ENCODE measurements at places on chromosomes 5 and 9. TPM values are rescaled to one million over a fixed set of nuclear protein-coding genes. Genes with fewer than 3 reads are reported as not detected.

Gene PRDM12
- total RNA-seq: not detected

Gene NIPAL4
- 3.3 TPM for total RNA-seq

Gene CCDC152
- 3.2 TPM for total RNA-seq

Gene PTBP3
- 29.5 TPM for total RNA-seq

Gene TMEM252
- not detected for total RNA-seq

Gene AFAP1L1
- 14.0 TPM for total RNA-seq

Gene RXRA
- 68.4 TPM for total RNA-seq

Gene GDF9
- total RNA-seq: not detected

DNA sequence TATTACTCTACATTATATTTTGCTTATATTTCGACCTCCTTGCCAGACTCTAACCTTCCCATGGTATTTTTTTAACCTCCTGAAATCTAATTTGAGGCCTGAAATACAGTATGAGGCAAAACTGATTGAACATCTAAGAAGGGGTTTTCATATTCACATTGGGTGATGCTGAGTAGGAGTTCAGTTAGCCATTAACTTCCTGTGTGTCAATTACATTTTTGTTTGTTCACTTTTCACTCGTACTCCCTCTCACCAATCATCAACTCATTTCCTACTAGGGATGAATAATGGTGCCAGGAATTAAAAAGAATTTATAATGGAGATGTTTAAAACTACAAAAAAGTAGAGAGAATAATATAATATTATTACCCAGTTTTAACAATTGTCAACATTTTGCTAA is 27.6 kb upstream of the GLRA1 start:
- no peaks in the 10 kb centered on the region for H3K4me1 ChIP-seq
- H3K27me3 ChIP-seq: no peaks in the 10 kb centered on the region
- no peaks in the 10 kb centered on the region for H3K36me3 ChIP-seq
- no peak for DNase-seq
- no peak overlapping the region for H3K4me3 ChIP-seq

- no peaks in the 10 kb centered on the region for H3K36me3 ChIP-seq
- H3K27ac ChIP-seq: no peak overlapping the region
- no peak for DNase-seq
- H3K4me3 ChIP-seq: no peak overlapping the region
- no peaks in the 10 kb centered on the region for H3K27me3 ChIP-seq
Measured at GRCh38 chr9:28624771-28625170, 1051.5 kb upstream of the C9orf72 start.

- H3K4me3 ChIP-seq: no peak overlapping the region
- DNase-seq: no peak
- no peak overlapping the region for H3K27ac ChIP-seq
- no peaks in the 10 kb centered on the region for H3K36me3 ChIP-seq
- no peaks in the 10 kb centered on the region for H3K4me1 ChIP-seq
Measured at GRCh38 chr5:95447961-95448360, 56.8 kb downstream of the FAM81B start.

DNA sequence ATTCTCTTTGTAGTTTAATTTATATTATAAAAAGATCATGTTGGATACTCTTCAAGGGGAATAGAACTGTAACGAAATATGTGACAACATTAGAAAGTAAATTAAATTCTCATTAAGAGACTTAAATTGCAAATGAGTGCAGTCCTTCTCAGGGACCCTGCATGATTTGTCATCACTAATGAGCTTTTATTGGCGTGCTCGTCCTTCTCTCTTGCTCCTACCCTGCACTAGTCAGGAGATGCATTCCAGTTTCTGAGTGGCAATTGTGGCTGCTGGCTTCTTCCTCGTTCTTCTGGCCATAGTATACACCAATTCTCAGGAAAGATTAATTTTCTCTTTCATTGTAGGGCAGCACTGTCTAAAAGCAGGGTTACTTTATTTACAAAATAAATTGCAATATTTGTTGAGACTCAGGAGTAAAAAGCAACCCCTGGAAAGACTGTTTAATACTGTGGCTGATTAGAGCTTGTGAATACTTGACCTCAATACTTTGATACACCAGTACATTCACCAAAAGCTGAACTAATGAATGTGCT is 376.3 kb upstream of the CHD1 start:
- H3K4me1 ChIP-seq: no peaks in the 10 kb centered on the region
- DNase-seq: no peak
- no peaks in the 10 kb centered on the region for H3K36me3 ChIP-seq
- no peak overlapping the region for H3K4me3 ChIP-seq
- no peaks in the 10 kb centered on the region for H3K27me3 ChIP-seq

GRCh38 chr9:8207596-8207995 is 408.0 kb upstream of the DMAC1 start:
- DNase-seq: no peak
- H3K4me3 ChIP-seq: no peak overlapping the region
- H3K36me3 ChIP-seq: no peaks in the 10 kb centered on the region
- H3K4me1 ChIP-seq: no peaks in the 10 kb centered on the region
- no peaks in the 10 kb centered on the region for H3K27me3 ChIP-seq
- no peak overlapping the region for H3K27ac ChIP-seq

GRCh38 chr5:151320481-151320880 is 16.9 kb upstream of the SLC36A3 start:
- peaks cover 4% of the 10 kb centered on the region for H3K27me3 ChIP-seq
- no peaks in the 10 kb centered on the region for H3K36me3 ChIP-seq
- H3K4me1 ChIP-seq: no peaks in the 10 kb centered on the region
- H3K4me3 ChIP-seq: no peak overlapping the region

DNA sequence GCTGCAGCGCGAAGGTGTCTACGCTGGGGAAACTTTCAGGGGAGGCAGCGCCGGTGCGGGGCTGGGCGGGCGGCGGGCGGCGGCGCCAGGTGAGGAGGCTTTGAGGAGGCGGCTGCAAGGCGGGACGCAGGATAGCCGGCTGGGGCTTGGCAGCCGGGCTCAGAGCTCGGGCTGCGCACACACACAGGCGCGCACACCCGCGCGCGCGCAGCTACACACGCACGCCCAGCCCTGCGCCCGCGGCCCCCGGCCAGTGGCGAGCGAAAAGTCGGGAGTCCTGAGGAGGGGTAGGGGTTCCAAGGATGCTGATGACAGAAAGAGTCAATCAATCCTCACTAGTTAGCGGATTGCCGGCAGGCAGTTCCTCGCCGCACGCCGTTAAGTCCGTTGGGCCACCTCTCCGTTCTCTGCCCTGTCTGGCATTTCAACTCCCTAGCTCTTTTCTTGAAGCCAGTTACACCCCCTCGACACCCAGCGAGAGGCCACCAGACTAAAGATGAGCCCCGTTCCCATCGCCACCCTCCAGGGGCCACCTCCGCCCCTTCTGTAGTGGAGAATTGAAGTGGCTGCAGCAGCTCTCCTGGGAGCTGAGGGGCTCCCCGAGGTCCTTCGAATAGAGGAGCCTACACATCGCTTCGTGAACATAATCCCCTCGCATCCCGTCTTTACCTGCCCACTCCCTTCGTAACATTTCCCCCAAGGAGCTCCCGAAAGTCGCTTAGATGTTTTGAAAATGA is 1640.3 kb upstream of the C9orf72 start:
- no peaks in the 10 kb centered on the region for H3K36me3 ChIP-seq
- H3K4me1 ChIP-seq: peaks cover 16% of the 10 kb centered on the region
- peak within 1 kb of the TSS; percentile 36 for H3K27ac ChIP-seq
- H3K27me3 ChIP-seq: peaks cover 38% of the 10 kb centered on the region

DNA sequence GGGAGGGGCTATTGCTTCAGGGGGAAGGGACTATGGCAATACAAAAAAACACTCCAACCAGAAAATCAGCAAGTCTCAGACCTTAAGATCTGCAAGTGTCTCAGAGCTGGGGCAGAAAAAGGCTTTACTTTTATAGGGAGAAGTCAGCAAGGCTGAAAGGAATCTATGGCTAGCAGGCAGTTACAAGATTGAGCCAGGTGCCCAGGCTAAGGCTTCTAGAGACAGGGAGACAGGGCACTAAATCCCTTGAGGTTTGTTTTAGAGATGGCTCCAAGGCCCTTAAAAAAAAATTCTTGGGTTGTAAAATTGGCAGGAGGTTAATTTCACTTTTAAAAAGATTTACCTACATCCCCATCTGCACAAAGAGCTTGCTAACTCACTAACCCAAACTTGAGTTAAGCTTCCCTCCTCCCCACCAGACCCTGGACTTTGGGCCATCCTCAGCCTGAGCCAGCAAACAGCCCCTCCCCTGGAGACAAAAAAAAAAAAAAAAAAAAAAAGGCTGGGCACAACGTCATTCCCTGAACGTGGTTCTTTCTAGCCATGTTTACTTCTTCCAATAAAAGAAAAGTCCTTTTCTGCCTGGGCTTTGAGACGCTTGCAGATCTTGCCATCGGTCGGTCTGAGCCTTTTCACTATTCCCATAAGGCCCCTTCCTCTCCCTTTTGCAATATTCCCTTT is 17.9 kb downstream of the NIPAL4 start:
- peaks cover 38% of the 10 kb centered on the region for H3K4me1 ChIP-seq
- H3K36me3 ChIP-seq: peaks cover 37% of the 10 kb centered on the region
- no peak overlapping the region for H3K27ac ChIP-seq
- H3K4me3 ChIP-seq: no peak overlapping the region
- H3K27me3 ChIP-seq: no peaks in the 10 kb centered on the region

Data from stomach (tissue), 19 donors.